ENCODE measurements at places on chromosomes 6 and 20.

- DNase-seq = no peak
Observed at GRCh38 chr6:77397561-77397960, 65.7 kb downstream of the HTR1B start.

DNA sequence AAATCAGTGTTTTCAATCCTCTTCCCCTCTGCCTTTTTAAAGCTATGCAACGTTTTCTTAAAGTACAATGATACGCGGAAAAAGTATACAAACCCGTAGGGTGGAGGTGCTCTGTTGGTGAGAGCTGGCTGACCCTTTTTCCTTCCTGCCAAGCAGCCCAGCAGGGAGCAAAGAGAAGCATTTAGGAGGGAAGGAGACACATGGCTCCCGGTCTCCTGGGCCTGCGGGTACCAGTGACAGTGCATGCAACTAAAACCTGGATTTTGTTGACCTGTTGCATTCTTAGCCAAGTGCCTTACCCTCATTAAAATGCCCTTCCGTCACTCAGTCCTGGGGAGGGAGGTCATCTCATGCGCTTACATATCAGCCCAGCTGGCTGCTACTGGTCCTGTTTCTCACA is 87.2 kb downstream of the SLX4IP start:
- DNase-seq = no peak

DNA sequence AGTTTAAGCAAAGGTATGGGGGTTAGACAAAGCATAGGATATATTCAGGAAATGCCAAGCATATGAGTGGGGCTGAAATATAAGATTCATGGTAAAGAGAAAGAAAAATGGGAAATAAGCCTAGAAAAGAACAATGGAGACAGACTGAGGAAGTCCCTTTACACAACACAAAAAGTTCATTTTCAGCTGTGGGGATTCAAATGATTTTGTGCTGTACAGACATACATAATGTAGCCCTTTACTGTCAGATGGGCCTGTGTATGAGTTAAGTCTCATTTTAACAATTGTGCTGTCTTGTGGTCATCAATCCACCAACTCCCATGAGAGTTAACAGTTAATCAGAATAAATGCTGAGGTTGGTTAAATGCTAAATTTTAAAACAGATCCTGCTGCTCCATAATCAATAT is 37.2 kb downstream of the REV3L start:
- DNase-seq = no peak

- DNase-seq = no peak
Observed at GRCh38 chr6:151098166-151098565, 141.6 kb upstream of the AKAP12 start.

GRCh38 chr6:63888416-63888815 is 252.8 kb downstream of the PHF3 start:
- no peak for DNase-seq

GRCh38 chr6:124962639-124963415 is 590 bp downstream of the RNF217 start:
- DNase-seq = peak; percentile 51

- no peak for DNase-seq
Observed at GRCh38 chr6:72724545-72724944, 102.7 kb downstream of the KCNQ5 start.

DNA sequence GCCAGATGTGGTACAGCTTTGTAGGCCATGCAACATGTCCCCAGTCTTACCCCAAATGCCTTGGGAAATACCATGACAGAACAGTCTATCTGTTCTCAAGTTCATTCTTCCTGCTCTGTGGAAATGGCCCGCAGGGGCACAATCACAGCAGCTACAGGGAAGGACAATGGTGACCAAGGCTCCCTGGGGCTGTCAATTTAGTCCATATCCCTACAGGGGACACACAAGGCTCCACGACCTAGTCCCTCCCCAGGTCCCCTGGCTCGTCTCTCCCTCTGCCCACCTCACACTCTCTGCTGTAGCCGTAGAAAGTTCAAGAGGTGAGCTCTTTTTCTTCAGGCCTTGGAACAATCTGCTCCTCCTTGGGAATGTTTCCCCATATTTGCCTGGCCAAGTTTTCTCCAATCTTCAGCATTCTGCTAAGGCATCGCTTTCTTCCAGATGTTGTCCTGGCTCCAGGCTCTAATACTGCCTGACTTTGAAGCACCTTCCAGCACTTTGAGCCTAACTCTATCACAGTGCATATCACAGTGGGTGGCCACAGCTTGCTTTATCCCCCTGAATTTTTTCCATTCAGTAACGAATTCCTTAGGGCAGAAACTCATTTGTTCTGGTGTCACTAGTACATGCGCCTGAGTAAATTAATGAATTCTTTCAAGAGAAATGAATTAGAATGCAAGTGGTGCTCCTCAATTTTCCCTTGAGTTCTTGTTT is 92.6 kb downstream of the MAP3K7 start:
- peak; percentile 71 for DNase-seq

- no peak for DNase-seq
Observed at GRCh38 chr6:30972816-30973215, 10.7 kb upstream of the MUC21 start.

DNA sequence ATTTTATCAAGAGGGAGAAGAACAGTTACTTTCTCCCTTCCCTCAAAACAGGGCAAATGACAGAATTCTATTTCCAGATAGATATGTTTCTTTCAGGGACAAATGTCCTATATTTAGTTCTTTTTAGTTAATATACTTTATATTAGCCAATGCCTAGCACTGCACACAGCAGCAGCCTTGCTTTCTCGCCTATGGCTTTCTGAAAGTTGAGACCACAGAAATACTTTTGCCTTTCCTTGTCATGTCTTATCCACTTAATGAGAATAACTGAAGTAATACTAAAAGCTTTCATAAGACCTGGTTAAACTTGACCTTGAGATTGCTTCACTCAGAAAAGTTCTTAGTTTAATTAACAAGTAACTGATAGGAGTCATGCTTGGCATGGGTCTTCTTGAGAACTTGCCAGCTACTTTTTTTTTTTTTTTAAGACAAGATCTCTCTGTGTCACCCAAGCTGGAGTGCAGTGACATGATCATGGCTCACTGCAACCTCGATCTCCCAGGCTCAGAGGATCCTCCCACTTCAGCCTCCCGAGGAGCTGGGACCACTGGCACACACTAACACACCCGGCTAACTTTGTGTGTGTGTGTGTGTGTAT is 159.3 kb downstream of the CDKAL1 start:
- no peak for DNase-seq

- no peak for DNase-seq
Observed at GRCh38 chr6:18390476-18390875, 3.3 kb downstream of the RNF144B start.

DNA sequence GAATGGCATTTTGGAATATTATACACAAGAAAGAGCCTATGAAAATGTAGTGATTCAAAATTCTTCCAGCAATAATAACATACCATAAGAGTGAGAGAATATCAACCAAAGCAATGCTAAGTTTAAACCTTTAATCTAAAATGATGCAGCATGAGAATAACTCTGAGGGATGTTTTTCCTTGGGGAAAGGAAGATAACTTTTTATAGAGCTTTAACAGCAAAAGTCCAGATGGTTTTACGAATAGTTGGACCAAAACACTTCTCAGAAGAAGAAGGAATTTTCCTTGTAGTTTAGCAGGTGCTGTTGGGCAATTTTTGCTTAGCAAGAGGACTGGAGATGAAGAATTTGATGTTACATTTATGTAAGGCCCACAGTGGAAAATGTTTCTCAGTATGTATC is 1503.2 kb downstream of the HACE1 start:
- DNase-seq = no peak

- DNase-seq = no peak
Observed at GRCh38 chr6:38750968-38751615, 36.0 kb downstream of the DNAH8 start.

GRCh38 chr20:5145365-5146098 is 18.7 kb downstream of the CDS2 start:
- no peak for DNase-seq

GRCh38 chr6:21501815-21502214 is 91.7 kb upstream of the SOX4 start:
- no peak for DNase-seq

- DNase-seq = no peak
Observed at GRCh38 chr20:61380545-61380915, 128.5 kb downstream of the CDH4 start.

DNA sequence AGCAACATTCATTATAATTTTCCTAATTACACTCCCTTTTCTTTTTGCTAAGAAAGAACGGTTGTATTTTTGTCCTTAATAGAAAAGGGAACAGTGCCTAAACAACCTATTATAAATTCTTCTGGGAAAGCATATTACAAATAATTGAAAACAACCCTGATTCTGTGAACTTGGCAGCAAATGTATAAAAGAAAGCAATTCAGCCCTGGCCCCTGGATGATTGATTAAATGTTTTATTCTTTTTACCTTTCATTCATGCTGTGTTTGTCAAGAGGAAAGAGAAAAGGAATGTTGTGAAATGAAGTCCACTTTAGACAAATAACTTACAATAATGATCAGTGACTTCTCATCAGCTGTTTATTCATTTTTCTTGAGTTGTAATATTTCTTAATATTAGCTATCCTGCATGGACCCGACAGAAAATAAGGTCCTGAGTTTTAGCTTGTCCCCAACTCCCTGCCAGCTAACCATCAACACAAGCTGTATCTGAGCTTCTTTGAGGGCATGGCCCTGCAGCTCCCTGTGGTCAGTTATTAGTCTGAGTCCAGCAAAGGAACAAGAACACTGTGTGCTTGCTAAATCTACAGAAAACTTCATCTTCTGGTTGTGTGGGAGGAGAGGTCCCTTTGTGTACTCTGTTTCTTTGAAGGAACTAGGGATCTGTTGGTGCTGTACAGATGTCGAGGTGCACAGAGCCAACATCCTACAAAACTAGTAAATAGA is 248.2 kb downstream of the LAMA2 start:
- DNase-seq = no peak

DNA sequence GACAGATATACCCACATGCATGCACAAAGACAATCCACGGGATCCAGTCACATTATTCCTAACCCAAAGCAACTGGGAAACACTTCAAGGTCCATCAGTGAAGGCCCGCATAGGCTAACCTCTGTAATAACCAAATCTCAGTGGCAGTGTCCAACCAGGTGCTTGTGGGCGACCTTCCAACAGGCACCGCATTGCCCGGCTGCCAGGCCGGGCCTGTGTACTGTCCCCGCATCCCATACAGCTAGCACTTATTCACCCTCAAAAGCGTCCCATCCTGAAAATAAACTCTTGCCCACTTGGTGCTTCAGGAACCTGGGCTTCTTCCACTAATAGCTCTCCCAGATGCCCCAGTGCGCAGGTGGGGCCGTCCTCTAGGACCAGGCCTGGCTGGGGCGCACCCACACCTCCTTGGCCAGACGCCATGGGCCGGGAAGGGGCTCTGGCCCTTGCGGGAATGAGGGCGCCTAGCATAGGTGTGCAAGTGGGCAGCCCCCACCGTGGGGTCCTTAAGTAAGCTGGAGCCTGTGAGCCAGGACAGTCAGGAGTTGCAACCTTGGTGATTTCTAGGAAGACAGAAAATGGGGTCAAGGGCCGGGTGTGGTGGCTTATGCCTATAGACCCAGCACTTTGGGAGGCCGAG is 1.1 kb upstream of the ENTPD6 start:
- DNase-seq = no peak

DNA sequence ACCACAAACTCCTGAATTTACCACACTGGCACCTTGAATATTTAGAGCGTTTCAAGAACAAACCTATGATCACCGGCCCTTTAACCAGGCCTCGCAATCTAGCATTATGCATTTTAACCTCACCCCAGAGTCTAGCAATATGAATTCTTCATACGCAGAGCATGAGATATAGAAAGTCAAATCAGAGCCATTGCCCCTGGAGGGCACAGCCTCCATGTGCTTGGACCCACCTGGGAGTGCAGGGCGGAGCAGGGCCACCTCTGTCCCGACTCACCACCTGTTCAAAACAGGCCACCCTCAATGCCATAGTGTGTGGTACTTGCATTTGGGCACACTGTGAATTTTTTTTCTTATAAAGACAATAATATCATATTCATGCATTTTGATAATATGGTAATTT is 19.5 kb upstream of the AFDN start:
- DNase-seq = no peak

DNA sequence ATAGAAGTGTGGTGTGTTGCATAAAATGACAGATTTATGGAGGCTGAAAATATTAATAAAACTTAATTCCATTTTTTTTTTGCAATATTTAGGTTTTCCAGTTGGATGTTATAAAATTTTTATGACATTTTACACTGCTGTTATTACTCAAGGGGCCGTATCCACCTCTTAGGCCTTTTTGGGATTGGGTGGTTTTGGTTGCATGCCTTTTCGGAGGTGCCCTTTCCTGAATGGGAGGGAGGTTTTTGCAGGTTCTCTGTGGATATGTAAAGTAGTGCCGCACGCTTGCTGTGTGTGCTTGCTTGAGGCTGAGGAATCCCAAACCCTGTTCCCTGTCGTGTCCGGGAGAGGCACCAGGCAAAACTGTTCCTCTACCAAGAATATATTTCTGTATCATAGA is 6.8 kb downstream of the ARID1B start:
- no peak for DNase-seq

DNA sequence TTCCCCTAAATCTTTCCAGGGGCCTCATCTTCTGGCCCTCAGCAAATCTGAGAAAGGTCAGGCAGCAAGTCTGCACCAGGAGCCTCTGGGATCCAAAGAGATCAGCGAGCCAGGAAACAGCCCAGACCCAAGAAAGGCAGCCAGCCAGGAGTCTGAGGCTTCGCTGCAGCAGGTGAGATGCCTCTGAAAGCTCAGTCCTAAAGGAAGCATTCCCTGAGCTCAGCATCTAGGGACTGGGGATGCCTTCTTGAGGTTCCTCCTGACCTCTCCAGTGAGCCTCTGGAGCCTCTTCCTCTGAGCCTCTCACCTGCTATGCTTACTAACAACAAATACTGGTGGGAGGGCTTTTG is 118.8 kb upstream of the MAFB start:
- no peak for DNase-seq

- DNase-seq = no peak
Observed at GRCh38 chr6:83442752-83443151, 11.9 kb upstream of the ME1 start.

- no peak for DNase-seq
Observed at GRCh38 chr20:63294536-63294900, 1.5 kb downstream of the COL20A1 start.

GRCh38 chr6:36822506-36823269 is 16.6 kb downstream of the CPNE5 start:
- peak; percentile 34 for DNase-seq

DNA sequence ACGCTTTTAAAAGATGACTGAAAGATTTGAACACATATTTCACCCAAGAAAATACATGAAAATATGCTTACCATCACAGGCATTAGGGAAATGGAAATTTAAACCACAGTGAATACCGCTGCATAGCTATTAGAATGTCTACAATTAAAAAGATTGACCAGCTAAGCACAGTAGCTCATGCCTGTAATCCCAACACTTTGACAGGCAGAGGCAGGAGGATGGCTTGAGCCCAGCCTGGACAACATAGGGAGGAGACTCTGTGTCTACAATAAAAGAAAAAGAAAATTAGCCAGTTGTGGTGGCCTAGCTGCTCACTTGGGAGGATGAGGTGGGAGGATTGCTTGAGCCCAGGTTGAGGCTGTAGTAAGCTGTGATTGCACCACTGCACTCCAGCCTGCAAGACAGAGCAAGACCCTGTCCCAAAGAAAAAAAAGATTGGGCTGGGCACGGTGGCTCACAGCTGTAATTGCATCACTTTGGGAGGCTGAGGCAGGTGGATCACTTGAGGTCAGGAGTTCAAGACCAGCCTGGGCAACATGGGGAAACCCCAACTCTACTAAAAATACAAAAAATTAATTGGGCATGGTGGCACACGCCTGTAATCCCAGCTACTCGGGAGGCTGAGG is 163.7 kb upstream of the AKAP12 start:
- no peak for DNase-seq
